ENCODE measurements at places on chromosomes 2 and 18.

GRCh38 chr2:108629417-108629816, 89.9 kb upstream of the RANBP2 start:
- no peak for DNase-seq

DNA sequence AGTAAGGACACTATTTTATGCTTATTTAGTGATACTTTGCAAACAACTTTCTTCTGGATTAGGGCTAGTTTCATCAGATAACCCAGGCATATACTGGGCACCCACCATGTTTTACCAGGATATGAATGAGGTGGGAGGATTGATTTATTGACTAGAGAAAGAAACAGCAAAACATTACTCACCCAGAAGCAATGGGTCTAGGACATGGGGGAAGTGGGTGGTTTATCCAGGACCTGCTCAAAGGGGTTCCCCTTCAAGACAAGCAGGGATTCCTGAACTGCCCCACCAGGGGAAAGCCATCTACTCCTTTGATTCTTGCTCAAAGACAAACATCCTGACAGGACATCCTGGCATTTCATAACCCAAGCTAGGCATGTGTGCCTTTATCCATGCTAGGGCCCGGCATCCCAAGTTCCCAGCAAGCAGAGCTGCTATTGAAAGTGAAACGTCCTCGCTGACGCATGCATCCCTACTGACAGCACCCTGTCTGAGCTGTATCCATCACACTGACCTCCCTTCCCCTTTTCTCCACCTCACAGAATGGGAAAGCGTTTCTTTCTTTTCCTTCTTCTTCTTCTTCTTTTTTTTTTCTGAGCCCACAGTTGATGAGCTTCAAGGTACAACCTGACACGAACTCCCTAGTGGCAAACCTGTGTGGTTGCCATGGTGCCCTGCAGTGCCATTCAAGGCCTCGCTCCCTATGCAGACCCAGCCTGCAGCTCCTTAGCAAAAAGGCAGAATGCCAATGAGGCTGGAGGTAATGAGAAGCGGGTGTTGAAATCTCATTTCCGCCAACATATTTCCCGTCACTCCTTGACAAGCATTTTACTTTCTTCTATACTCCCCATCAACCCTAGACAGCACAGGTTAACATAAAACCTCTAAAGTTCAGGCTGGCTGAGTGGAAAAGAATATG, 70.5 kb downstream of the CLHC1 start:
- no peak for DNase-seq

GRCh38 chr2:26678035-26678434, 14.5 kb upstream of the KCNK3 start:
- DNase-seq: no peak

DNA sequence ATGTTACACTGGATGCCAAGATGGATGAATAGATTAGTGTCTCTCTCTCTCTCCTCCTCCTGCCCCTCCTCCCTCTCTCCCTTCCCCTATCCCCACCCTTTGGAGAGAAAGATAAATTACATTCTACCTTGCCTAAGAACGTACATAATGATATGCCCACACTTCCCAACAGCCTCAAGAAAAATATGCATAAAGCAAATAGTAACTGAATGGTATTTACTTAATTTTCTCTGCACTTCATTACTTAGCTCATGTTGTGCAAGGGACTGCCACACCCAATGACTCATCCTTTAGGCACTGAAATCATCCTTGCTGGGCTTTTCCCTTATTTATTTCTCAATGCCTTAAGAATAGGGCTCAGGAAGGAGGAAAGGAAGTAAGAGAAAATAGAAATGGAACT, 137.3 kb upstream of the PID1 start:
- DNase-seq: no peak

GRCh38 chr2:177579486-177580036, 187.0 kb downstream of the AGPS start:
- no peak for DNase-seq

DNA sequence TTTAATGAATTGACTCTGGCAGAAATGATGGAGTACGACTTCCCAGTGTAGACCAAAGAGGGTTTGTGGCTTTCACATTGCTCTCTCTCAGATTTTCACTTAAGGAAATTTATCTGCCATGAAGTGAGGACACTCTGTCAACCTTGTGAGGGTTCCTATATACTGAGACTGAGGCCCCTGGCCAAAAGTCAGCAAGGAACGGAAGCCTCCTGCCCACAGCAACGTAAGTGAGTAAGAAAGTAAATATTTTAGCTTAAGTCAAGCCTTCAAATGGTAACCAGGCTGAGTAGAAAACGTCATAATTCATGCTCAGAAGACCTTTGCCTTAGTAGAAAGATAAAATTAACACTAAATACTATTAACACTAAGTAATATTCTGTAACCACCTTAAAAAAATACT, 1080.5 kb upstream of the ACVR2A start:
- DNase-seq: no peak

DNA sequence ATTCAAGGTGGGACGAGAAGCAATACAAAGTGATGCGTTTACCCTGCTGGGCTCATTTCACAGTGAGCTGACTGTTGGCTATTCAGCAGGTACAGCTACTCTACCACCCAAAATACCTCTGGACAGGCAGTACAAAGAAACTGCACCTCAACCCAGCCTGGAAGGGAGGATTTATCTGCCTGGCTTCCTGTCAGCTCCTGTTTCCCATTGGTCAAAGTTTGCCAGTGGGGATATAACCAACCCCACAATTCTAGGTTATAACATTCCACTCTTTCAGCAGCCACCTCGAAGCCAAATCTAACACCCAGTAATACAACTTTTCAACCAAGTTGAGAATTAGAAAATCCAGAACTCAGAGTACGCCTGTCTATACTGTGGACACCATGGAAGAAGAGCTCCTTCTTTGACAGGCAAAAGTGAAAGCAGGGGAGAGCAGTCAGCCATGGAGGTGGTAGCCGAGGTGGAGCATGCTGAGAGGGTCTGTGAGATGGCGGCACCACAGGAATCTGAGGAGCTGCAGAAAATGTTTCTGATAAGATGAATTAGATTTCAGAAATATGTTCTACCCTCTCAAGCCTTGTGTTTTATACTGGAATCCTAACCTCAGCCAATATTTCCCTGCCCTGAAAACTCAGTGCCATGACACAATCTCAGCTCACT, 10.8 kb downstream of the DUSP19 start:
- no peak for DNase-seq

- DNase-seq: peak; percentile 69
These were observed 649 bp downstream of the ESCO1 start for GRCh38 chr18:21599585-21600525.

- DNase-seq: no peak
These were observed 299.1 kb downstream of the PAX3 start for GRCh38 chr2:221999717-222000116.

GRCh38 chr18:519019-519879, 18.7 kb upstream of the COLEC12 start:
- no peak for DNase-seq

DNA sequence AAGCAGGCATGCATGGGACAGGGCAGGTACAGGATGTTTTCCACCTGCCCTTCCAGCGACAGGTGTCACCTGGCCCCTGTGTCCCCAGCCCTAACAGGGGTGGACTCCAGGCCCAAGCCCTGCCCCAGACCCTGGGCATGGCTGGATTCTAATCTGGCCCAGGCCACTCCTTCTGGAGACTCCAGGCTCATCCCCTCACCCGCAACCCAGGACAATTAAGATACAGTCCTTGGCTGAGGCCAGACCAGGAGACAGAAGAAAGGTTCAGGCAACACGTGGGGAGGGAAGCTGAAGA, 9.5 kb downstream of the BIN1 start:
- no peak for DNase-seq

GRCh38 chr18:10259901-10260300, 194.5 kb upstream of the APCDD1 start:
- DNase-seq: no peak

- DNase-seq: no peak
These were observed 26.2 kb downstream of the MMADHC start for GRCh38 chr2:149561309-149561926.

- DNase-seq: no peak
These were observed 92.9 kb downstream of the ACKR3 start for GRCh38 chr2:236662231-236663185.

- DNase-seq: no peak
These were observed 152.1 kb downstream of the THSD7B start for GRCh38 chr2:136917411-136917881.

DNA sequence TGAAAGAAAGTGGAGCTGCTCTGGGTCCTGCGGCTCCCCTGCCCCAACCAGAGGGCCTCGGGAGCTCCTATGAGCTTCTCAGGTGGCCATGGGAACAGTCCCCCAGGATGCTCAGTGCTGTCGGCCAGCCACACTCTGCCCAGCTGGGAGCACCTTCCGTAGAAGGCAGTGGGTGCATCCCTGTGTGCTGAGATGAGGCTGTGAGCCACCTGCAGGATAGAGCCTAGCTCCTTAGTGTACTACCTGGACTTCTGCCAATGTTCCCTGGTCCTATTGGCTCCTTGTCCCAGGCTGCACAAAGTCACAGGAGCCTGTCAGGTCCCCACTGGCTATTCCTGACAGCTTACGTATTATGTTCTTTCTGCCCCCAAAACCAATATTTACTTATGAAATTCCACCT, 16.1 kb downstream of the PRELID3A start:
- no peak for DNase-seq

DNA sequence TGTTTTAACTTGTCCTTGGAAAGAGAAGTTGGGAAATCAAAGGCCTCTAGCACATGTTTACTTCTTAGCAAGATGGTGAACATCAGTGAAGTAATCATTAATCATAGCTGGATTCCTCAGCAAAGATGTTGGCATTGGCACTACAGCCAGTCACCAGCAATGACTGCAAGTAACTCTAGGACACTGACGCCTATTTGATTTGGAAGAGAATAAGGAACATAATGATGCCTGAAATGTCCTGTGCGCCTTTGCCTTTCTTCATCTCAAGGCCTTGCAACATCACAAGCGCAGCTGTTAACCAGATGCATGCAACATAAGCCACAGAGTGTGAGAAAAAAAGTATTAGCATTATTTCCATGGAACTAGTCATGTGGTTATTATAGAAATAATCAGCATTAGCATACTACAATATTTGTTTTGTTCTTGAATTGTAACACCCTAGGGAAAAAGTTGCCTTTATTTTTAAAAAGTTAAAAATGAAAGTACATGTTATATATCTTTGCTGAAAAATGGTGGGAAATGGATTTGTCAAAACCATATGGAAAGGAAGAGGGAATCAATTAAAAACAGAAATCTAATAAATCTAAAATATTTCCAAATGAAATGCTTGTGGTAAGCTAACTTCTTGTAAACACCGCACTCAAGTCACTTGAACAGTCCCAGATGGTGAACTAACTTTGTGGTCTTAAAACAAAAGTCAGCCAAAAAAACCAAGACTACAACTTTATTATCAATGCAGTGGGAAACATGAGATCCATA, 55.6 kb downstream of the THADA start:
- DNase-seq: no peak

DNA sequence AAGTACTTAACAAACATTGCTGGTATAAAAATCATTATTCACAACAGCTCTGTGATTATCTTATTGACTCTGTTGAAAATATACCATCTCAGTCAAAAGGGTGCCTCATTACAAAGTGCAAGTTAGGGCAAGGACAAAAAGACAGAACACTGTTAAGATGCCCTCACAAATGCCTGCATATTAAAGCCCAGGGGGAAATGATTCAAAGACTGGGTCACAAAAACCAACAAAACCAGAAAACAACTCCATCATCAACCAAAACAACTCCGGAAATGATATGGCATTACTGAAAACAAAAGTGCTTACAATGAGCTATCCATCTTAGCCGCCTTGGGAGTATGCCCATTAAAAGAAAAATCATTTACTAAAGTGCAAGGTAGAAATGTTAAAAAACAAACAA, 9.9 kb downstream of the PLA2R1 start:
- no peak for DNase-seq

DNA sequence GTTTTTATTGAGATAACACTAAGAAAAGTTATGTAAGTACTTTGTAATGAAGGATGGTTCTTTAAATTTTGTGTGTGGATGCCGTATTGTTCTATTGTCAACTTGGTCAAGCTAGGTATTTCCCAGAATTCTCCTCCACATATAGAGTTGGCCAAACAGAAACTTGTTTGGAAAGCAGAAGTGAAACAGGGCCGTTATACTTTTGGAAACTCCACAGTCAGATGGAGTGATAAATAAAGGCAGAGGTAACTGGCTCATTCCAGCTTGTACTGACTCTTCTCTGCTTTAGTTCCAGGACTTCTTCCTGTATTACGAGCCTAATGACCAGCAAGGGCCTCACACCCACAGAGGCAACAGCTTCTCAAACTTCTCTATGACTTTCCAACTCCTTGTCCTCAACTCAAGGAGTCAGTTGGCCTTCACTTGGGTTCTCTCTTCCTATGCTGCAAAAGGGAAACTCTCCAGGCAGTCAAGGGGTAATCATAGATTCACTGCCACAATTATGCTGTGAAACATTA, 16.4 kb upstream of the STARD7 start:
- no peak for DNase-seq

DNA sequence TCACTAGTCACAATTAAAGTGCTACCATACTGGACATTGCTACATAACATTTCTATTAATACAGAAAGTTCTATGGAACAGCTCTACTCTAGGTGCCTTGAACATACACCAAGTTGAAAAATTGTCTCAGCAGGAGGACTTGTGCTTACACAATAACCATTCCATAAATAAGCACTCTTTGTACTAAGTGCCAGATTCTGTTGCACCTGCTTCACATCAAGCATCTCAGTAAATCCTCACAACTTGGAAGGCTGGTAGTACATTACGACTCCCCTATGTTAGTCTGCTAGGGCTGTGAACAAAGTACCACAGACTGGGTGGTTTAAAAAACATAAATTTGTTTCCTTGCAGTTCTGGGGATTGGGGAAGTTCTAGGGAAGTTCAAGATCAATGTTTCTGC, 296.9 kb upstream of the NCKAP5 start:
- DNase-seq: no peak

GRCh38 chr2:9390151-9390850, 33.0 kb downstream of the ITGB1BP1 start:
- no peak for DNase-seq

- no peak for DNase-seq
These were observed 18.6 kb upstream of the ESPNL start for GRCh38 chr2:238081561-238081960.

DNA sequence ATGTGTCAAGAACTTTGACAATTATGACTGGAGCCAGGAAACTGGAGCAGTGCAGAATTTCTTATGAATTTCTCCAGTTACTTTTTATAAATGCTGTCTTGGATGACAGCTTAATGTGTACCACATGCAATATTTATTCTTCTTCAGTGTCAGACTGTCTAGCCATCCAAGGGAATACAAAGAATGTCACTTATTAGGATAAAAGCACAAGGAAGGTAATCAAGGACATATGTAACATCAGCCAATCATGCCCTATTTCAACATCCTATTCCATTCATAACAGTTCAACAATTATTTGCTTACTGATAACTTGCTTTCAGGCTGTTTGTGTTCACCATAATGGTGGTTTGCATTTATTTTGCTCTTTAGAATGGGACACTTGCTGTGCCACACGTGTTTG, 139.8 kb downstream of the OLA1 start:
- peak; percentile 82 for DNase-seq

Data from NCI-H1930 (cell line).